Right forelimb (tissue), 1 donor: ENCODE measurements at places on chromosomes 12 and 14.

DNA sequence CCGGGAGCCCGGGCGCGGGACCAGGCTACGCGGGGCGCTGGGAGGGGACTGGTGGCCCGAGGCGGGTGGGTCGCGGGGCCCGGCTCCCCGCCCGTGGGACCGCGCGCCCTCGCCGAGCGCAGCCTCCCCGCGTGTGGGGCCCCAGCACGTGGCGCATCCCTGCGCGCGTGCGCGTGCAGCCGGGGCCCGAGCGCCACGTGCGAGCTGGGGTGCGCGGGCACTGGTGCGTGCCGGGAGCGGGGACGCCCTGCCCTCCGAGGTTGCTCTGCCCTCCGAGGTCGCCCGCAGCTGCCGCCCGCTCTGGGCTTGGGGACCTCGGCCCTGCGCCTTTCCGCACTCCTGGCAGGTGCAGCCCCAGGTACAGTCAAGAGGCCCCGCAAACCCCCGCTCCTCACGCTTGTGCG, 365 bp upstream of the CCDC88C start:
- peak; percentile 70 for DNase-seq

DNA sequence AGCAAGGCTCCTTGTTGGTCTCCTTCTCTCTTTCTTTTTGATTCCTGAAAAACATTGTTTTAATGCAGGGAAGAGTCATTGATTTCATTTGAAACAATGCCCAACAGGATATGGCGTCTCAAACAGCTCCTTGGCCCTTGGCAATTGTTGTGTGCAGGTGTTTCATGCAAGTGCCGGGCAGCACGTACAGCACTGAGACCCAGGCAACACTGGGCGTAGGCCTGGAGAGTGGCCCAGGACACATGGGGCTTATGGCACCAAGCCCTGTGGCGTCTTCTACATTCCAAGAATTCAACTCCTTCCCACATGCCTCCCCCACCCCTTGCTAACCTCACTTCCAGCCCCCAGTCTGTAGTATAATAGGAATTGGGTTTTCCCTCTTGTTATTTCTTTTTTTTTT, 230.4 kb downstream of the SPTSSA start:
- DNase-seq, result peak; percentile 55

DNA sequence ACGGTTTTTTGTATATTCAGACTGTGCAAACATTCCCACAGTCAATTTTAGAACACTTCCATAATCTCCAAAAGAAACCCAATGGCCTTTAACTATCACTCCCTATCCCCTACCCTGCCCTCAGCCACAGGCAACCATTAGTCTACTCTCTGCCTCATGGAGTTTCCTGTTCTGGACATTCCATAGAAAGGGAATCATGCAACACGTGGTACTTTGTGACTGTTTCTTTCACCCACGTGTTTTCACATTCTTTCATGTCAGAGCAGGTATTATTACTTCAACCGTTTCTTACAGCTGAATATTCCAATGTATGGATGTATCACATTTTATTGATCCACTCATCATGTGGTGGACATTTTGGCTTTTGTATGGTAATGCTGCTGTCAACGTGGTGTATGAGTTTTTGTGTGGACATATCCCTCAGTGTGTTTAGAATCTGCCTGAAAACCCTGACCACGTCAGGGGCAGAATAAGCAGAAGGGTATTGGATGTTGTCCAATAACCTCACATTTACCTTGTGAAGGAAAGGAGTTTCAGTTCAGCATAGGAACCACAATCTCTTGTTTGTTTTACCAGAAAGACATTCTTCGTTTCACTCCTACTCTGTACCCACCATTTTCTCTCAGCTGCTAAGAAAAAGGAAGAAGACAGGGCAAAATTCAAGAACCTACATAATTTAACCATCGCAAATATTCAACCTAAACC, 107.5 kb upstream of the DYRK2 start:
- DNase-seq, result no peak

DNA sequence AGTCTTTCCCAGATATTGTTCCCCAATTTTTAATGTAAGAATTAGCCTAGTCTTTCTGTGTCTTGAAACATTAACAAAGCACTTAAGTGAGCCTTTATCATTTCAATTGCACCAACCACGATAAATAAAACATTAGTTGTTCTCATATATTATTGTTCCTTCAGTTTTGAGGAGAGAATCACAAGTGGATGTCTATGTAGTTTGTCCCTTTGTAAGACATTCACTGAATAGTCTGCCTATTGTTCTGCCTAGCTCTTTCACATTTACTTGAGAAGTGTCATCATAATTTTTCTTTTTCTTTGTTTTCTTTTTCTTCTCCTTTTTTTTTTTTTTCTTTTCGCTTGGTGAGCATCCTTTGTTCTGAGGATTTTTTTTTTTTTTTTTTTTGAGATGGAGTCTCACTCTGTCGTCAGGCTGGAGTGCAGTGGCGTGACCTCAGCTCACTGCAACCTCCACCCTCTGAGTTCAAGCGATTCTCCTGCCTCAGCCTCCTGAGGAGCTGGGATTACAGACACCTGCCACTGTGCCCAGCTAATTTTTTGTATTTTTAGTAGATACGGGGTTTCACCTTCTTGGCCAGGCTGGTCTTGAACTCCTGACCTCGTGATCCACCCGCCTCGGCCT, 129.7 kb downstream of the SYT1 start:
- DNase-seq, result no peak

DNA sequence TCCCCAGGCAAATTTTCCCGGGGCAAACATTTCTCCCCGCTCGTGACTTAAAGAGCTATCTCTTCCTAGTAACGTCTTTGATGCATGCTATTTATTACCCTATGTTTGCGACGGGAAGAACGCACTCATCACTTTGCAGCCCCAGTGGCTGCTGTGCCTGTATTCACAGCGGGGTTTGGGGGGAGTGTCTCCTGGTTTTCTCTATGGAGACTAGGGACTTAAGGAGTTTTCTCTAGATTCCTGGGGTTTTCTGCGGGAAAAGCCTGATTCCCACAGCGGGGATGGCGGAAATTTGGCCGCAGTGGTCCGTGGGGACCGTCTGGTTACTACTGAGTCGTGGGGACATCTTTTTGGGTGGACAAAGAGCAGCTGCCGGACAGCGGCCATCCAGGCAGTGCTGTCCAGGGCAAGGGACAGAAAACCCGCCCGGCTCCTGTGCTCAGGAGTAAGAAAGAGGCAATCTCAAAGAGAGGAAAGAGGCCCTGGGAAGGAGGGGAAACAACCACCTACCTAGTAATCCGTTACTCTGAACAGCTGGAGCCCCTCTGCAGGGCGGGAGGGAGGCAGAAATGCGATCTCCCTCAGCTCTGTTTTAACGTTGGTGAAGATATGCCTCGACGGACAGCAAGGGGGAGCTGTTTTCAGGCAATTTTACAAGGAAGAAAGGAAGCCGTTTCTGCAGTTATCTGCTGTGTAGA, 771 bp upstream of the AVPR1A start:
- DNase-seq, result peak; percentile 62

DNA sequence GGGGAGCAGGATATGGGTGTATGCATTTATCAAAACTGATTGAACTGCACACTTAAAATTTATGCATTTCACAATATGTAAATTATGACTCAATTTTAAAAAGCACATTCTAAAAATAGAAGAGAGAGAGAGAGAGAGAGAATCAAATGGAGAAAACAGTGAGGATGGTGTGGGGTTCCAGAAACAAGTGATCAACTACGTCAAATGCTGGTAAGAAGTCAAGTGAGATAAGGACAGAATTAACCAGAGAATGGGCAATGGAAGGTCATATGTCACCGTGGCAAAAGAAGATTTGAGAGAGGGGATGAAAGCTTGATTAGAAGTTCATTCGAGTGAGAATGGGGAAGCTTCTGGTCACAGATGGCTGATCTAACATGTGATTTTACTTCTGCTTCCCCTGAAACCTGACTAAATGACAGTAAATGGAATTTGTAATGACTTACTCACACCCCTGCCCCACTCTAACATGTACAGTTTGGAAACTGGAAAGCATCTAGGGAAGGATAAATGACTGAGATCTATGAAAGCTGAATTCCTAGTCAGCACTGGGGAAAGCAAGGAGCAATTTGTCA, 276.5 kb upstream of the AMIGO2 start:
- DNase-seq, result no peak

DNA sequence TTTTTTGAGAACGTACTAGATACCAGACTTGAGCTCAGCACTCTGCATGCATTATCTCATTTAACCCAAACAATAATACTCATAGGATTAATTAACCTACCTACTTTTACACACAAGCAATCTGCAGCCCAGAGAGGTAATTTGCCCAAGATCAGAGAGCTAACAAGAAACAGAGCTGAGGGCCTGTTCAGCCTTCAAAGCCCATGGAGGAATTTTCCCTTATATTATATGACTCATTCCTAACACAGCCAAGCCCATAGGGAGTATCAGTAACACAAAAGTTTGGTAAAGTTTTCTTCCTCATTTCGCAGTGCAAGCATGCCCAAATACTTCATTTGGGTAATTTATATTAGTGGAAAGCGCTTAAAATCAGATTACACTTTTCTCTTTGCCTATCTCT, 94.7 kb downstream of the GALC start:
- DNase-seq, result no peak

- DNase-seq, result no peak
These were observed 510 bp downstream of the ARID2 start for GRCh38 chr12:45730084-45730347.

GRCh38 chr14:52856139-52856538, 64.7 kb upstream of the GNPNAT1 start:
- no peak for DNase-seq

DNA sequence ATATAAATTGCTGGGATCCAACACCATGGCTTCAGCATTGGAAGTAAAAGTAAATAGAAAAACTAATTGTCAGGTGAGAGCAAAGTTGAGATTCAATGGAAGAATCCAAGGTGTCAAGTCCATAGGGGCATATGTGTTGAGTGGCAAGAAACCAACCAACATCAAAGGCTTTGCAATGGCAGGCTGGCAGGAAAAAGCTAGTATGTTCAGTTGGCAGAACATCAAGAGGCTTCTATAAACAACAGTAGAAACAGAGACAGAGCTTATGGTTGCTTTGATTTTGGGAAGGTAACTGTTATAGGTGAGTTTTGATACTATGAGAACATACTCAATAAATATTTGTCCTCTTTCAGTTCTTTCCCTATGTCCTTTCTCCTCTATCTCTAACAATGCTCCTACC, 553.7 kb upstream of the MDGA2 start:
- no peak for DNase-seq

DNA sequence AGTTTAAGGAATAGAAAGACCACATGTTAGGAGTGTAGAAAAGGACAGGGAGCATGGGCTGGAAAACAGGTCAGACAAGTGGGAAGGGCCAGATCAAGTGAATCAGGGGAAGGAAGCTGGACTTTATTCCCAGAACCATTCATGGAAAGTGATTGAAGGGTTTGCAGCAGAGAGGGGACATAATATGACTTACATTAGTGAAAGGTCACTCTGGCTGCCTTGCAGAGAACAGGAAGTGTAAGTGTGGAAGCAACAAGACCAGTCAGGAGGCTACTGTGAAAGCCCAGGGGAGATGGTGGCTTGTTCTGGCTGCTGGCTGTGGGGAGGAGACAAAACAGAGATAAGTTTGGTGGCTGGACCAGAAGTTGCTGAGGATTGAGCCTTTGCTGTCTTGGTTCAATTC, 69.1 kb downstream of the VCPKMT start:
- no peak for DNase-seq

DNA sequence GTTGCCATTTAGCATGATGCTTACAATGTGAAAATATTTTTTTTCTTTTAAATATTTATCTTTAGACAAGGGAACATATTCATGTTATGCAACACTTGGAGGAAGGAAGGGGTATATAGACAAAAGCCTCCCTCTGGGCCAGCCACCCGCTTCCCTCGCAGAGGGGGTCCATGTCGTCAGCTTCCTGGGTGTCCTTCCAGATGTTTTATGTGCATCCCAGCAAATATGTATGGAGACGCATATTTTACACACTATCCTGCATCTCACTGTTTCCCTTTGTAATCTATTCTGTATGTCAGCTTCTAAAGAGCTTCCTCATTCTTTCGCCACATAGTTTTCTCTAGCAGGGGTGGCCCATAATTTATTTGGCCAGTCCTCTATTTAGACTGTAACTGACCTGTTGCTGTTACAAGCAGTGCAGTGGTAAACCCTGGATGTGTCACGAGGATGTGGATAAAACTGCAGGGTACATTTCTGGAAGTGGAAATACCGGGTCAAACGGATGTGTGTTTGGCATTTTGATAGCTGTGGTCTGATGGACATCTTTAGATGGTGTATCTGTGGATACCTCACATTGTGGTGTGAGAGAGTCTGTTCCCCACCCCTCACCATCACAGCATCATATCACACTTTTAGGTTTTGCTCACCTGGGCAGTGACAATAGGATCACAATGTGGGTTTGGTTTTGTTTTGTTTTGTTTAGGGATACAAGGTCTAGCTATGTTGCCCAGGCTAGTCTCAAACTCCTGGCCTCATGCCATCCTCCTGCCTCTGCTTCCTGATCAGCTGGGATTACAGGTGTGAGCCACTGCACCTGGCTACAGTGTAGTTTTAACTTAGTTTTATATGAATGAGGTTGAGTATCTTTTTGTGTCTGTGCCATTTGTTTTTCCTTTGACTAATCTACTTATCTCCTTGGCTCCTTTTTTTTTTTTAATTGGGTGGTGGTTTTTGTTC, 31.6 kb downstream of the FAM222A start:
- peak; percentile 11 for DNase-seq

DNA sequence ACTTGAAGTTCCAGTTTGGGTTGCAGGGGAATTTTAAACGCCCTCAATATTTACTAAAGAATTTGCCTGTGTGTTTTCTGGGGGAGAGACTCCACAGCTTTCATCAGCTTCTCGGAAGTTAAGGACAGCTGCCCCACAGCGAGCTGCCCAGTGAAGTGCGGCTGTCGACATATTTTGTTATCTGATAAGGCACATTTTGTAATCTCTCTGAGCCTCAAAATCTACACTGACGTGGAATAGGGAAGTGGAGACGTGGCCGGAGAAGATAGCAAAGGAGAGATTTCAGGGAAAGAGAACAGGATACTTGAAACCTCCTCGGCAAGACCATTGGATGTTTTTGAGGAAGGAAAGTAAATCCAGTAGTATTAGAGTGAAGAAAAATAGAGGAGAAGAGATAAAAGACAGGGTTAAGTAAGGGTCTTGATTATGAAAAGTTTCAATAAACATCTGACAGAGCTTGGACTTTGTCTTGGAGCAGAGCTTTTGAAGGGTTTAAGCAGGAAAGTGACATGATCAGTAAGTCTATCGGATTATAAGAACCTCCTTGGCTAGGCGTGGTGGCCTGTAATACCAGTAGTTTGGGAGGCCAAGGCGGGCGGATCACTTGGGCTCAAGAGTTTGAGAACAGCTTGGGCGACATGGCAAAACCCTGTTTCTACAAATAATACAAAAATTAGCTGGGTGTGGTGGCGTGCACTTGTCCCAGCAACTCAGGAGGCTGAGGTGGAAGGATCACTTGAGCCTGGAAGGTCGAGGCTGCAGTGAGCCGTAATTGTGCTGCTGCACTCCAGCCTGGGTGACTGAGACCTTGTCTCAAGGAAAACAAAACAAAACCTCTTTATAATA, 1.1 kb downstream of the POLR3B start:
- DNase-seq, result no peak

- no peak for DNase-seq
These were observed 87.9 kb downstream of the PLEKHA5 start for GRCh38 chr12:19217446-19217845.

- DNase-seq, result no peak
These were observed 2.5 kb downstream of the LEMD3 start for GRCh38 chr12:65171870-65172269.
